ENCODE measurements at places on chromosomes 7 and 10. TPM values are rescaled to one million over a fixed set of nuclear protein-coding genes. Genes with fewer than 3 reads are reported as not detected.

Gene TLX1
- not detected for total RNA-seq

DNA sequence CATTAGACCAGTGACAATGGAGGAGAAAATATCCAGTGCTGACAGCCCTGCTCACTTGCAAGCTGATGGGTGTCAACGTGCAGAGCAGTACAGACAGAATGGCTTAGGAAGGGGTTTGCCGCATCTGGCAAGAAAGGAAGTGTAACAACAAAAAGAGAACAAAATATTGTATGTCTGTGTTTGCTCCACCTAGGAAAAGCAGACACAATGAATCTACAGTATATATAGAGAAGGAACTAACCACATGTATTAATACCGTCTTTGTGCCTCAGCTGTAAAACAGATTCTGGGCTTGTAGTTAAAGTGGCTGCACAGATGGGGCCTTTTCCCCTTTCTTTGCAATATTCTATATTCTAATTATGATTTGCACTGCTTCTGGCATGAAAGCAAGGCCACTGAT, 281.1 kb upstream of the MEOX2 start:
- no peak for DNase-seq

DNA sequence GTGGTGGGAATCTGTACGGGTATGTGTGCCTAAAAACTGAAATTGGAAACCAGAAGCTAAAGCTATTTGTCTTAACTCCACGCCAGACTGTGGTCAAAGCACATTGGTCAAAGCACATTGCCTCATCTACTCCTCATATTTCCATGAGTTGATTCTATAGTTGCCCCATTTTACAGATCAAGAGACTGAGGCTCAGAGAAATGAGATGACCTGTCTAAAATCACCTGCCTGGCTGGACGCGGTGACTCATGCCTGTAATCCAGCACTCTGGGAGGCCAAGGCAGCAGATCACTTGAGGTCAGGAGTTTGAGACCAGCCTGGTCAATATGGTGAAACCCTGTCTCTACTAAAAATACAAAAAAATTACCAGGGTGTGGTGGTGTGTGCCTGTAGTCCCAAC, 21.7 kb upstream of the MNX1 start:
- no peak for DNase-seq

Gene ZPBP
- not detected for total RNA-seq

GRCh38 chr7:149280661-149281507, 18.9 kb downstream of the ZNF783 start:
- no peak for DNase-seq

DNA sequence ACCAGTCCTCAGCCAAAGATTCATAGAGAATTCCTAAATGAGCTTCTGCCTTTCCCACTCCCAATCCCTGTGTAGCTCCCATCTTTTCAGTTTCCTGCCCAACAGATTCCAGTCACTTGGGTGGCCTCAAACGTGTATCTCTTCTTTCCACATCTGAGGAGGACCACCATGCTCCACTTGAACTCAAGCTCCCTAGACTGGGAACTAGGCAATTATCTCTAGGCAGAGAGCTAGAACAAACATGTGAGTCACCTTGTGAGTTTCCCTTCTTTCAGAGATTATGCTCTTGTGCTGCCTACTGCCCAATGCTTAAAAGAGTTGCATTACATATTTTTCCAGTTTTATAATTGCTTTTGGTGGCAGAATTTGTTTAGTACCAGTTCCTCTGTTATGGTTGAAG, 178.0 kb downstream of the MDFIC start:
- DNase-seq = peak; percentile 85

DNA sequence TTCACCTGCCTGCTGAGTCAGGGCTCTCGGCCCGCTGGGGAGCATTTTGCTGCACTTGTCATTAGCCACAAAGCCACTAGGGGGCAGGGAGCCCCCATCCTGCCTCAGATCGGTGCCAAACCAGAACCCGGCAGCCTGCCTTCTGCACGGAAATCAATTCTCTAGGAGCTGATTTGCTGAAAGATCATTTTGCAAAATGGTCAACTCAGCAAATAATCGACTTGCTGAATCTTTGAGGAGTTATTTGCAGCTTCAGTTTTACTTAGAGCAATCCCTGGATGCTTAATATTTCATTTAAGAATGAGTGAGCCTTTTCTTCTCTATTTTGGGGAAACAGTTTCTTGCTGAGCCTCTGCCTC, 1.7 kb upstream of the GIMAP8 start:
- DNase-seq = peak; percentile 62

Gene AMPH
- total RNA-seq = 0.03 TPM

DNA sequence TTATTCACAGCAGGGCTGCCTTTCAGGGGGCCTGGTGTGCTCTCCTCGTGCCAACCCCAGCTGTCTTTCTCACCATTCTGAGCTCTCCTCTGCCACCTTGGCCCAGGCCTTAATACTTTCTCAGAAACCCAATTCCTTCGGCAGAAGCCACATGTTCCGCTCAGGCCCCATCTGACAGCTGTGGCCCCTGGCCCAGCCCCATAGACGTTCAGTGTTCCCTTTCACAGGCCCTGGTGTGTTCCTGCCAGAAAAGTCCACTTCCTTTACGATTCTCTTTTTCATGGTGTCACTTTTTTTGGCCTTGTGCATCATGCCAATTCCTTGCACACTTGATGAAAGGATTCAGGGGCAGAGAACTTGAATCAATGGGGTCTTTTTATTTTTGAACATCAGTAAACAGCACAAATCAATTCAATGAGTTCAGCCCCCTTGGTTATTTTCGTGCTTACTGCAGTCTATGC, 15.9 kb upstream of the GPNMB start:
- DNase-seq = no peak

DNA sequence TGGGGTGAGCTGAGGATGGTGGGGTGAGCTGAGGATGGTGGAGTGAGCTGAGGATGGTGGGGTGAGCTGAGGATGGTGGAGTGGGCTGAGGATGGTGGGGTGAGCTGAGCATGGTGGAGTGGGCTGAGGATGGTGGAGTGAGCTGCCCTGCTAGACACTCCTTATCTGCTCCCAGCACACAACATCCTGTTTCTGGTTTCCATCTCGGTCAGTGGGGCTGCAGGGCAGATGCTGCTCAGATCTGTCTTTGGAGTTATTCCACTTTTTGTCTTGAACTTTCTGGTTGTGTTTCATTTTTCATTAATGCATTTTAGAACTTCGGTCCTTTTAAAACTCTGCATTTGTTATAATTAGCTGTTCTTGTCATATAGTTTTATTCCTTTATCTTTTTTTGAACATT, 67.9 kb upstream of the ANTXRL start:
- no peak for DNase-seq

DNA sequence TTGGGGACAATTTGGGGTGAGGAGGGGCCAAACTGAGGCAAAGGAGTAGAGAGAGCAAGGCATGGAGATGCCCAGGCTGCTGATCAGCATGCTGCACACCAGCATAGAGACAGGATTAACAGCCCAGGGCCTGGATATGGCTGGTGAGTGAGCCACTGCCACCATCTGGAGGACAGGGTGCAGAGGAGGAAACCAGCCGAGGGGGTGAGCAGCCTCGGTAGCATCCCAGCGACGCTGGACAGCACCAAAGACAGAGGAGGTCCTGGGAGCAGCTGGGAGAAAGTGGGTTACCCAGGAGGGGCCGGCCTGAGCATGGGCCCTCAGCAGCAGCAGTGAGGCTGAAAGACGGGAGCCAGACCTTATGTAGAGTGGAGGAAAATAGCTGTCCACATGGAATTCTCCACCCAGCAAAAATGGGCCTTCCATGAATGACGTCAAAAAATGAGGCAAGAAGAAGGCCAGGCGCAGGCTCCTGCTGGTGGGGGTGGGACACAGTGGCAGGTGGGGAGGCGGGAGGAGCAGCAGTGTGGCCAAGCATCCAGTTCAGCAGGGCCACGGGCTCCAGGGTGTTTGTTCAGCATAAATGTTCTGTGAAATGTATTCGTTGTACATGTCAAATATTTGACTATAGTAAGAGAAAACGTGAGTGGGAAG, 16.7 kb downstream of the RET start:
- no peak for DNase-seq

- DNase-seq = no peak
Observed at GRCh38 chr7:47304727-47305719, 276.9 kb downstream of the TNS3 start.

Gene SPACDR
- not detected for total RNA-seq

DNA sequence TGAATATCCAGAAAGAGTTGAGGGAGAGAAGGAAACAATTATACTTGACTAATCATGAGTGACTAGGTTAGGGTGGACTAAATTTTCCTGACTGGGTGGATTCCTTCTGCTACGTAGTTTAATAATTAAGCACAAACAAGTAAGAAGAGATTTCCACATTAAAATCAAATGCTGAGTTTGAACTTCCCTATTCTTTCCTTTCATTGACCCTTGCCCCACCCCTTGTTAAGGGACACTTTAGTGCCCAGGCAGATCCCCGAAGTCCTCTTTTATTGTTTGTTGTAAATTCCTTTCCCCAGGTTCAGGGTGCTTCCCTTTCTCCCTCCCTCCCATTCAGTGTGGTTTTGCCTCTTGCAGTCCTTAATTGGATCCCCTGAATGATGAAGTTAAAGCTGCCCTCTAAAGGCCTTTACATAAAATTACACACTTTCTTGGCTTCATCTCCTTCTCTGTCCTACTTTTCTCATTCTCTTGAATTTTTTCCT, 8.8 kb upstream of the SPAM1 start:
- no peak for DNase-seq

DNA sequence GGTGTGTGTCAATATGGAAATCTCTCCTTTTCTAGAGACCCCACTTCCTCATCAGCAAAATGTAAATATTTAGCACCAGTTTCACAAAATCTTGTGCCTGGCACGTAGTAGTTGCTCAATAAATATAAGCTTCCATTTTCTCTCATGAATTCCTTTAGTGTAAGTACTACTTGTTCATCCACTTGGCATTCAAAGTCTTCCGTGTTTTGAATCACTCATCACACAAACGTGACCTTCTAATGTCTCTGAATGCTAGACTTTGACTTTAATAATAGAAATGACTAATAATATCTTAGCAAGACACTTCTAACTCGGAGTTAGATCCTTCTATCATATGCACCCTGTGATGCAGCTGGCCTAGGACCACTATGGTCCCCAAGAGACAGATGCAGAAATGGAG, 168.7 kb upstream of the ZNF32 start:
- no peak for DNase-seq

DNA sequence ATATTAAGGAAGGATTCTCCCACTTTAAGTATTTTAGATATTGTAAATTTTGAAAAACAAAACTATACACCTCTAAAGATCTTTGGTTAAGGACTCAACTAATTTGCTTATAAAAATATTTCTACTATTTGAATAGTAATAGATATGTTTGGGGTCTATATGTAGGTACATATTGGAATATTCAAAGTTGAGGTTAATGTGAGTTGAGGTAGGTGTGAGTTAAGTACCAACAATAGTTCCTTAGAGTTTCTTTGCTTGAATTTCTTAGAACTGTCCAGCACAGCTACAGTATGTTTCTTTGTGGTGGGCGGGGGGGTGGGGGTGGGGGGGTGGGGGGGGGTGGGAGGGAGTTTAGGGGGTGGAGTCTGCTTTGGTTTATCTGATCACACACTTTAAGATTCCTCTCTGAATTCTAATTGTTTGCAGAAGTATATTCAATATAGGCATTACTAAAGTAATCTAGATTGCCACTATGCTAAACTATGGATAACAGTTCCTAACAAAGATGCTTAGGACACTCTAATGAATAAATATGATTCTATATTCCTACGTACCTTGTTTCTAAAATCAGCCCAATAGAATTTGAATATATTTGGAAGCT, 2.1 kb downstream of the GRM3 start:
- DNase-seq = no peak

- DNase-seq = peak; percentile 19
Observed at GRCh38 chr7:19674266-19674960, 34.4 kb downstream of the POLR1F start.

DNA sequence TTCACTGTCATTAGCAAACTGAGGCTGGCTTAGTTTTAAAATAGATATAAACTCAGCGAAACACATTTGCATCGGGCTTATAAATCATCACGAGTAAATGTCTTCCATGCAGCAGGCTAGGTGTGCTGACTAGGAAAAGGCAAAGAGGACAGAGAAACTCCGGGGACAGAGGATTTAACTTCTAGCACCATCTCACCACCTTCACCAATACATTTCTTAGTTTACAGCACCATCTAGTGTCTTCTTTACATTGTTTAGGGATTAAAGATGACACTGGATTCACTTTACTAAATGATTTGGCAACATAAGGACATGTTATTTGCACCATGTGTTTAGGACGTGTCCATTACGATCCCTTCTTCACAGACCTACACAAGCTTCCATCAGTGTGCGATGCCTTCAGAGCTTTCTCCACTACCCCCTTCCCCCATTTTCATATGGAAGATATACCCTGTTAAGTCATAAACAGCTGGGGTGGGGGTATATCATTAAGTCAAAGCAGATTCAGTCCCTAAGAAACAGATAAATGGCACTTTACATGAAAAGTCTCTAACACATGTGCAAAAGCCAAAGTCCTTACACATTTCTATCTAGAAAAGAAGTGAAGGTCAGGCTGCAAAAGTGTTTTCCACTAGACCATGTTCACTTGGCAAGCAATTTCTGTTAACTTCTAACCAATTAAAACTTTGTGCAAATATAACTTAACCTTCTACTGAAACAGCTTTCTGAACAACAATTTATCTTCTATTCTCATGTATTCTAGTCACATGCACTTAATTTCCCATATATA, 103.3 kb downstream of the GRB10 start:
- no peak for DNase-seq

Gene TOMM7
- 165 TPM for total RNA-seq

Gene CHAT
- not detected for total RNA-seq

DNA sequence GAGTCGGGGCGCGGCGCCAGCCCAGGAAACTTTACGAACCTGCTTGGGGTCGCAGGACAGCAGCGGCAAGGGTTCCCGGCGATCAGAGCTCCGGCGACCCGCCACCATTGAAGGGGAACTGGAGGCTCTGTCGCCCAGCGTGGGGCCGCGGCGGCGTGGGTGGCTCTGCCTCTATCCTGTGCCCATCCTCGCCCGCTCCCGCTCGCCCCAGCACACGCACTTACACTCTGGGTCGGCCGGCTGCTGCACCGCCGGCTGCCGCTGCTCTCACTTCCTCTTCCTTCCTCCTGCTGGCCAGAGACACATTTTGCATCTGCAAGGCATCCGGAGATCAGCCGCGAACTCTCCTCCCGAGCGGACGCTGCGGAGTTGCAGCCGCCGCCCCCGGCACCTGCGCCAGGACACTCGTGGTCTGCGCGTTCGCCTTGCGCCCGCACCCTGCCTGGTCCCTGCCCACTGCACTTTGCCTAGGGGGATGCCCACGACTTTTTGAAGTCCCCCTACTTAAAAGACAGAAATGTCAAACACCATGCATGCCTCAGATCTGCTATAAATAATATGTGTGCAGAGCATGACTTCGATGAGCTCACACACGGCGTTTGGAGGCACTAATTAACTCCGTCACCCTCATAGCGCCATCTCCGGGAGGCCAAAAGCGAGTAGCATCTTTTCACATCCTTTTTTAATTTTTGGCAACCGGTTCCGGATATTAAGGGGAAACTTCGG, at the start of gene ELMO1:
ELMO1 (minus strand) TSS at position 229 of the 726 bp plus-strand sequence. CDS start 106,174 bp downstream, outside the sequence.
- peak; percentile 89 for DNase-seq

DNA sequence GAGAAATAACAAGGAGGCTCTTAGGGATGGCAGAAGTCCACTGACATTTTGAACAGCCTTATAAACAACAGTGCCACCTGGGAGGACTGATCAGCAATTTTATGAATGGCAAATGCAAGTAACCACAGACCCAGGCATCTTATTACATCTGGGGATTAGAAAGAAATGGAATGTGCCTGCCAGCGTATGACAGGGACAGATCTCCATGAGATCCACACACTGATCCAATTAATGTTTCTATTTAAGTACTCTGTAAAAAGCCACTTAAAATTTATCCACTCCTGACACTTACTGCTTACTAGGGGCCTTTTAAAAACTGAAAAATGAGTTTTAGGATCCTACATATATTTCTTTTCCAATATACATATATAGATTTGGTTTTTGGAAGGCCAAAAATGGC, 28.6 kb downstream of the PARD3 start:
- DNase-seq = peak; percentile 56
